Activated CD4-positive, CD25-positive, alpha-beta regulatory T cell (primary cell): ENCODE measurements at places on chromosomes 1 and 21.

DNA sequence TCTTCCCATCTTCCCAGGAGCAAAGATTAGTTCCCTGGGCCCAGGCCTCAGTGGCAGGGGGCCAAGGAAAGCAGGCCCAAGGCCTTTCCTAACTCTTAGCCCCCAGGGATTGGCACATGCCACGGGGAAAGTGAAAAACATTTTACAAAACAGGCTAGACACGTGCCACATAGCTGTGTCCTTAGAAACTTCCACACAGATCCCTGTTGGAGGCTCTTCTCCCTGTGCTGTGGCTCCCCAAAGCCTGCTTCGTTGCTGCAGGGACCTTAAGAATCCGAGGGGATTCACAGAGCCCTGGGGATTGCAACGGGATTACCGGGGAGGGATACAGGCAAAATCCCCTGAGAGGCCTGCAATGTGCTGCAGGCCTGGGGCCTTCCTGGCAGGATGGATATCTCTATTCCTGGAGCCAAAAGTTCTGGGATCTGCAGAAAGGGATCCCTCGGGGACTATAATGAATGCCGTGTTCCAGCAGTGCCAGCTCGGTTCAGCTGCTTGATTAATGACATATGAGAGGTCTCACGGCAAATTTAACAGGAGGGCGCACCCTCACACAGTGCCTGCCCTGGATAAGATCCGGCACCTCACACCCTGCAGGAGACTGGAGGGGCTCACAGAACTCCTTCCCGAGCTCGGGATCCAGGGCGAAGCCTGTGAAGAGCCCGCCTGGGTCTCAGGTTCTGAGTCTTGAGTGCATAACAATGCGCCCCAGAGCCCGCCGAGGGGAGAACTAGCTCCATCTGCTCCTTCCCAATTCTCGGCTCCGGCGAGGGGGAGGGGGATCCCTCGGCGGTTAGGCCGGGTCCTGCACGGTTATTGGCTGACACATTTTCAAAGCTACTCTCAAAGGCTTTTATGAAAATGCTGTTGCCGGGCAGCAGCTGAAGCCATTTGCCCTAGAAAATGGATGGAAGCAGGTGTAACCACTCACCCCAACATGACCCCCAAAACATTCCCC is 15.3 kb upstream of the RGS8 start:
- no peak for DNase-seq

- DNase-seq = no peak
These were observed 51.1 kb upstream of the KLHDC7A start for GRCh38 chr1:18429654-18430053.

DNA sequence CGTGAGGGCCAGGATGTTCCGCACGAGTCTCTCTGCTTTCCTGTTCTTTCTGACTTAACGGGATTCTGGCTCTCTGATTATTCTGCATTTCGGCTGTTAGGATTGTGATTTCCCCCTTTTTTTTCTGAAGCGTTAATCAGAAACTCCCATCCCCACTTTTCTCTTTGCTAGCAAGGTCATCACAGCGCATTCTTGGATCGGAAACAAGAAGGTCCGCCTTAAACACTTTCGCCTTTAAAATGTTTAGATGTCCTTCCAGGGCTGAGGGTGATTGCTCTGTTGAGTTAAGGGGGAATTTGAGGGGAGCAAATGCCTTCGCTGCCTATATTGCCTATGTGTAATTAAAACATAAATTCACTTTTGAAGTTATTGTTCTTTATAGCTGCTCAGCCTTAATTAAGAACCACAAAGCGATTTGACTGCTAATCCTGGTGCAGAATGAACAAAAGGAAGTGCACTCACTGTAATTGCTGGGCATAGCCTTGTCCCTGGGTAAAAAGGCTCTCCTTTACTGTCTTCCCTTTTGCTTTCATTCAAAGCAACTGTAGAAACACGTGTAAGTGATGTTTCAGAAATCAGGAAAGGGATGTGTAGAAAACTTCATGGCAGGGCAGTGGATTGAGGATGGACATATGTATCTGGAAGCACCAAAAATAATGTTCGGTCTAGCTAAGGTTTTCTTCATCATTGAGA is 1.2 kb downstream of the LAMC1 start:
- no peak for DNase-seq

DNA sequence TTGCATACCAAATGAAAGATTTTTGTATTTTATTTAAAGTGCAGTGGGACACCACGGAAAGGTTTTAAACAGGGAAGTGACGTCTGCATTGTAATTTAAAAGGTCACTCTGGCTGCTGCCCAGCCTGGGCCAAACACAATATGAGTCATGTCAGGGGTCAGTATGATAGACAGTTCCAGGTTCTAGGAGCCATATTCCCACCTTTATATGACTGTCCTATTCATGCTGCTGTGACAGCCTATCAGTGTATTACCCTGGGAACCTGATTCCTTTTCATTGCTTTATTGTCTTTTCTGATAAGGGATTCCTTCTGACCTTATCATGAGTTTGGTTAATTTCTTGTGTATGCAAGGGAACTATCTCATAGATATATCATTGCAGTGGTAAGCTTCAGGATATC is 5.3 kb downstream of the VANGL1 start:
- no peak for DNase-seq

DNA sequence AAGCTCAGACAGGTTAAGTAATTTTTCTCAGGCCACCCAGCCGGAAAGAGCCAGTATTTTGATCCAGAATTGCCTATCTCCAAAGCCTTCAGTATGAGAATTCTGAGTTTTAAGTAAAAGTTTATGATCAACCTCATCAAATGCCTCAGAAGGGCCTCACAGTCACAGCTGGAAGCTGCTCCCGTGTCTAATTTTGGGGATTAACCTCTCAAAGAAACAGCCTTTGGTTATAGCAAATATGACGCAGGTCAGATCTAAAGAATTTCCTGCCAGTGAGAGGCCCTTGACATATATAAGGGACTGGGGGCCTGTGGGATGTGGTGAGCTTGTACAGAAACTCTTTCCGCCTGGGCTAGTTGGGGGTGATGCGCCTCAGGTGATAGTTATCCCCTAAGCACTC is 2.3 kb downstream of the EXTL1 start:
- DNase-seq = no peak

DNA sequence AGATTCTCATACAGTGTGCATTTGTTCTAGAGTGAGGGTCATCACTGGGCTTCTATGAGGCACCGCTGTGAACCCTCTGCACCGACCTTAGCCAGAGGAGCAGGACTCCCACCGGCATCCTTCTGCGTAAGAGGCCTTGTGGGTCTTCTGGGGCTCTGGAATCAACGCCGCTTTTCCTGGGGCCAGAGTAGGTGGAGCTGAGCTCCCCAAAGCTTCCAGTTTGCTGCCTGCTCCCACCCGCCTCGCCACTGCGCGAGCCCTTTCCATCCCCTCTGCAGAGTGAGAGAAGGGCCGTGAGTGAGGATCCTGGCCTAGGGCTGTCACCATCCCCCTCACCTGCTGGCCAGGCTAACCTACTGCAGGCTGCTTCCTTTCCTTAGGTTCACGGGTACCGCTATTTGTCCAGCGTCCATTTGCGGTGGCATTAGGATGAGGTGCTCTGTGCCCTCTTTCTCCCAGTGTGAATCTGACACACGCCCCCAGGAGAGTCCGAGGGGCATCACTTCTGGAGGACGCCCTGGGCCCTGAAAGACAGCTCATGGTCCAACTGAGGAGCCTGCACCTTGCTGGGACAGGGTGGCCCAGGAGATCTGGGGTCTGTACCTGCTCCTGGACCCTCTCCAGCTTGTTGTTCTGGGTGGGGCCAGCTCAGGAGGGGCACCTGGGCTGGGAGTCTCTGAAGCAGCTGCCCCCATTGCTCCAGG is 36.2 kb downstream of the UMODL1 start:
- DNase-seq = no peak

GRCh38 chr1:19149736-19150135 is 60.3 kb downstream of the UBR4 start:
- DNase-seq = no peak

GRCh38 chr21:26388731-26389231 is 184.3 kb downstream of the CYYR1 start:
- no peak for DNase-seq

DNA sequence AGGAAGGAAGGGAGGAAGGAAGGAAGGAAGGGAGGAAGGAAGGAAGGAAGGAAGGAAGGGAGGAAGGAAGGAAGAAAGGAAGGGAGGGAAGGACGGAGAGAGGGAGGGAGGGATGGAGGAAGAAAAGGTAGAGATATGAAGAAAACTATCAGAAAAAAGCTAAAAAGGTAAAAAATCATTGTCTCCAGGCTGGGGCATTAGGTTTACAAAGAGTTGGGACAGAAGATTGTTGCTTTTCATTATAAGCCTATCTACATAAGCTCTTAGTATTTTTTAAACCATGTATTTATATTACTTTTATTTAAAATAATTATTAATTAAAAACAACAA is 7.2 kb upstream of the PINK1 start:
- DNase-seq = no peak

GRCh38 chr1:8147956-8148355 is 121.8 kb upstream of the ERRFI1 start:
- no peak for DNase-seq

DNA sequence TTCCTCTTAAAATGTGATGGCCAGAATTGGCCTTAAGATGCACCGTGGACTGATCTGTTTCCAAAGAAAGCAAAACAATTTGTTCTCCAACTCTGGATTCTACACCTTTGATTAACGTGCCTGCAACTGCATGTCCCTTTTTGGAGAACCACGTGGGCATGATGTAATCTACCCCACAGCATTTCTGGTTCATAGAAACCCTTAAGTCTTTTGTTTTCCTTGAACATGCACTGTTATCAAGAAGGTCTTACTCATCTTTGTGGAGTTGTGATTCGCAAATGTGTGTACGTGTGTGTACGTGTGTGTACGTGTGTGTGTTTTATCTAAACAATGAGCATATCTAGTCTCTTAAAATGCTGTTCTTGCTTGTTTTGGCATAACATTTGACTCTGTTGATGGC is 57.8 kb downstream of the LPAR3 start:
- DNase-seq = no peak

DNA sequence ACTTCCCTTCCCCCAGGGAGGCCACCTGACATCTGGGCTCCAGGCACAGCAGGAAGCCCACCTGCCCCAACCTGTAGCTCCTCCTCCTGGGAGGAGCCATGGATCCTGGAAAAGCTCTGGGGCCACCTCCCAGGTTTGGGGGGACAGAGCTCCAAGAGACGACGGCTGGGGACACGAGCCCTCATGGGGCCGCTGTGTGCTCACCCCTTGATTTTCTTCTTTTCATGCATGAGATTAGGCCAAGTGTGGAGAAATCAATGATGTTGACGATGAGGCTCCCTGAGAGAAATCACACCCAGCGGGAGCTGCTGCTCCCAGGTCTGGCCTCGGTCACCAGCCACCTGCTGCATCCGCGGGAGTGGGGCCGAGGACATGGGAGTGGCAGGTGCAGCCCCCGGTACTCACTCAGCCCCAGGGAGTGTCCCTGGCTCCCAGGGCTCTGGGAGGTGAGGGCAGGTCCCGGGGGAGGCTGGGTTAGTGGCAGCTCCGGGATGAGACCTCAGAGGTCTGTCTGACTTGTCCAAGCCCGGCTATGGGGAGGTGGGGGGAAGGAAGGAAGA is 8.7 kb downstream of the TNFRSF14 start:
- no peak for DNase-seq

GRCh38 chr1:60170709-60171108 is 97.1 kb upstream of the C1orf87 start:
- no peak for DNase-seq

GRCh38 chr1:56189454-56189853 is 389.9 kb downstream of the PLPP3 start:
- no peak for DNase-seq

DNA sequence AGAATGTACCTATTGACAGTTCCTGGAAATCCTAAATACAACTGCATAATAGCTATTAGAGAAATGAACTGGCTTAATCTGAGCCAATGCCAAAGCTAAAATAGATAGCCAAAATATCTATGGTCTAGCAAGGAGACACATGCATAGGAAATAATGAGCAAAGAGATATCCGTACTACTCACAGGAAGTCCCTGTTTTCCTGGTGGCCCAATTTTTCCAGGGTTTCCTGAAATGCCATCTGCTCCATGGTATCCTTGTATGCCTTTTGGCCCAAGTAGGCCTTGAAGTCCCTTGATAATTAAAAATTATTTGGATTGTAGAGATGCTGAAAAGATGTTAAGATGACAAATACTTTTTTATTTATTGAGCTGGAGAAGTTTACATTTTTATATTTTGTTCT is 108.4 kb upstream of the ZNHIT6 start:
- DNase-seq = no peak

- no peak for DNase-seq
These were observed 273.1 kb upstream of the SNX7 start for GRCh38 chr1:98388441-98388840.

GRCh38 chr1:187275346-187275745 is 446.6 kb downstream of the PLA2G4A start:
- no peak for DNase-seq

DNA sequence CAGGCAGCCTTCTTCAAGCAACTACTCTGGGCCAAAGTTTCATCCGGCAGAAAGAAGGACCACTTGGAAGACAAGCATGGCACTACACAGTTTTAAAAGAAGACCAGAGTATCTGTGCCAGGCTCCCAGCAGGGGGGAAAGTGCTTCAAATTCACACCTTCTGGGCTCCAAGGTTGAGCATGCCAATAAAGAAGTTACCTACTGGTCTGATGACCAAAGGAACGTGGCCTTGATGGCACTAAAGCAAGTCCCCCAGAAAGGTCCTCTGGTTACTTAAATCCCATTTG is 73.5 kb downstream of the CD46 start:
- no peak for DNase-seq

DNA sequence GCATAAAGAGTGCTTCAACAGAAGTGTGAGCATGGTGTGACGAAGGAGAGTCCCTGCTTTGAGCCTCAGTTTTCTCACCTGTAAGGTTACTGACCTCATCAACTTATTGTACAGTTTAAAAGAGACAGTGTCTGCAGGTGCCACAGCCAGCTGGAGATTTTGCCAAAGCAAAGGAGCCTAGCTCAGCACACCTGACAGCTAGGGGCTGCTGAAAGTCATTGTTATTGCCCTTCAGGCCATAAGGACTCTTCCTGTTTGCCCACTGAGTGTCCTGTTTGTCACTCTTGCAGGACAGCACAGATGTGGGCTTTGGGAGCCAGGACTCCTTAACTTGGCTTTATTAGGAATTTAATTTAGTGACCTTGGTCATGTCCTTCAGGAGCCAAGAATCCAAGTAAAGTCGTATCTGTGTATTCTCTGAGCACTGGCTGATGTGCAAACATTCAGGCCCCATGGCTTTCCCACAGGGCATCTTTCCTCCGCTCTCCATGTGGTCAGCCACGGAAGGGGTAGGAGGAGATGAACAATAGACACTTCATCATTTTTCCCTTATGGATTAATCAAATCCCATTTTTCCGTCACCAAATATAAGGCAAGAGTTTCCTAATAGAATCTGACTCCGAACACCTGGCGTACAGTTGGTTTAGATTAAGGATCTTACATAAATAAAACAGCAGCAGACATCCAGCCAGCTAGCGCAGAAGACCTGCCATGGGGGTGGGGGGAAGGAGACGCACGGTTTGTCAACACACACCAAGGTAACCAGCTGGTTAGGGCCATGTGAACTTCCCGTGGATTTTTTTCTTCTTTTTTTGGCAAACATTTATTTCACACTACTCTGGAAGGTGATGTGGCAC is 43.1 kb upstream of the KANK4 start:
- no peak for DNase-seq
